ENCODE measurements at places on chromosomes 16 and 17. TPM values are rescaled to one million over a fixed set of nuclear protein-coding genes. Genes with fewer than 3 reads are reported as not detected.

Gene LGALS9B
- polyA plus RNA-seq: not detected

Gene C1QTNF8
- not detected for polyA plus RNA-seq

Gene PMFBP1
- not detected for polyA plus RNA-seq

Gene CIBAR2
- not detected for polyA plus RNA-seq

Gene TRAF4
- polyA plus RNA-seq: 2.5 TPM

Gene SGCA
- not detected for polyA plus RNA-seq

Gene SLC9A5
- 0.09 TPM for polyA plus RNA-seq

Gene SLC5A11
- polyA plus RNA-seq: not detected

Gene SLC4A1
- not detected for polyA plus RNA-seq

Gene NGFR
- not detected for polyA plus RNA-seq

Gene AATK
- 0.09 TPM for polyA plus RNA-seq

Gene COX6A2
- polyA plus RNA-seq: not detected

Gene CSH1
- polyA plus RNA-seq: not detected

Gene LRRC37B
- polyA plus RNA-seq: 14.0 TPM

Gene RAC3
- 0.44 TPM for polyA plus RNA-seq

Gene C17orf50
- not detected for polyA plus RNA-seq
